ENCODE measurements at places on chromosomes 2 and 18.

GRCh38 chr2:158507141-158507540, 50.4 kb downstream of the PKP4 start:
- DNase-seq, result no peak

GRCh38 chr2:231228223-231228622, 29.8 kb downstream of the ARMC9 start:
- no peak for DNase-seq

DNA sequence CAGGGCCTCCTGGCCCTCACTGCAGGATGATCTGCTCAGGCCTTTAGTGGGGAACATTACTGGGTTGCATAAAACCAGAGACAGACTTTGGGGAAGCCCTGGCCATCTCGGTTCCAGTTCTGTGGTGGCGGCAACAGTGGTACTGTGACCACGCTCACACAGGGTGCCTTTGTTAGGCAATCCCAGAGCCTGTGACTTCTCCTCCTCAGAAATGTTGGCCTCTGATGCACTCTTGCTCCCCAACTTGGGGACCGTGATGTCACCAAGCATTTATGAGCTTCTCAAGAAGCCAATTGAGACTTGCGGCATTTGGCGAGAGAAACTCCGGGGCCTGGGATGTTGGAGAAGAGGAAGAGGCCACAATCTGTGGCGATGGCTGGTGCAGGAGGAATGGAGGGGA, 80.9 kb upstream of the PKDCC start:
- DNase-seq, result peak; percentile 44

DNA sequence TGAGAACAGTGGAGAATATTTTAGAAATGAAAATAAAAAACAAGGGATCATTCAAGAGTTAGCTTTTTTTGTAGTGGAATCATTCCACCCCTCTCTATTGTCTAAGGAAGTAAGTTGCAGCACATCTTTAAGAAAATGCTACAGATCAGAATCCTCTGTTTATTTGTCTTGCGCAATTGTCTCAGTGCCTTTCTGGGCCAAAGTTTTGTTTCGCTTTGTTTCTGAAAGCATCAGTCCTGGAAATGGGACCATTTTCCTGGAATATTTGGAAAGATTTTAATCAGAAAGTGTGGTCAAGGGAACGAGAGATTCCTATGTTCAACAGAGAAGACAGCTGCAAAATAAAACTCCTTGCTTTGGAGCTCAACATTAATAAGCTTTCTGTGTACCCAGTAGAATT, 74.0 kb downstream of the NRXN1 start:
- DNase-seq, result no peak

DNA sequence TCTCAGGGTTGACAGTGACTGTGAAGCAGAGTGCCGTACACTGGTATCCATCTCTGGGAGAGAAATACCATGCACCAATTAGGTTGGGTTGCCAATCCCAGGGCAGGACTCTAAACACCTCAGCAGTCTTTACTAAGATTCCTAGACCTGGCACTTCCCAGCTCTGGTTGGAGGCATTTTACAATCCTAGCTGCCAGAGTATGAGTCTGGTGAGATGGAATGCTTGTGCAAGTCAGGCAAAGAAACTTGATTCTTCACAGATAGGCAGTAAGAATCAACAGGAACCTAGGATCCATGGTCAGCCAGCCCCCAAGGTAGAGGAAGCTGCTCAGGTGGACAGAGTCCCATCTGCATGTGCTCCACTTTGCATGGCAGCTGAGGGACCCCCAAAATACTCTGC, 6.0 kb upstream of the UGT1A5 start:
- no peak for DNase-seq

- no peak for DNase-seq
Measured at GRCh38 chr2:237669283-237669627, 41.9 kb downstream of the LRRFIP1 start.

DNA sequence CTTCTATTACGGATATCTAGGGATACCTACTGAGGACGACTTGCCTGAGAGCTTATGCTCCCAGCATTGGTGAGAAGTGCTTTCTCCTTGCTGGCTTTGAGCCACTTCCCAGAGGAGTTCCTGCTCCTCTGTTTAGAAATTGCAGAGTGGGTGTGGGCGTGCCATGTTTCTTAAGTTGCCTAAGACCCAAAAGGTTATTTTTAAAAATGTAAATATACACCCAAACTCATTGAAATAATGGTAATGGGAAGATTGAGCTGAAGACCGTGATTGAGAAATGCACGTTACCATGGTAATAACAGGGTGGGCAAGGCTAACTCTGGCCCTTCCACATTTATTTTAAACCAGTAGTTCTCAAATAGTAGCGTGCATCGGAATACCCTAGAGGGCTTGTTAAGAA, 17.2 kb upstream of the TMEM200C start:
- no peak for DNase-seq

Measured in left lung (tissue), 14 donors.